ENCODE measurements at places on chromosomes 7 and 10. TPM values are rescaled to one million over a fixed set of nuclear protein-coding genes. Genes with fewer than 3 reads are reported as not detected.

ANKRD30A gene
- not detected for total RNA-seq

FOXP2 gene
- total RNA-seq = 2.4 TPM

HOXA6 gene
- 4.4 TPM for total RNA-seq

TNRC18 gene
- 25.7 TPM for total RNA-seq

ERVW-1 gene
- total RNA-seq = not detected

TMED4 gene
- 108 TPM for total RNA-seq

MYL7 gene
- not detected for total RNA-seq

FAM237B gene
- total RNA-seq = not detected

SEMA3D gene
- total RNA-seq = 12.1 TPM

EIF4EBP2 gene
- total RNA-seq = 20.4 TPM

GLI3 gene
- 5.1 TPM for total RNA-seq

CPA1 gene
- 0.09 TPM for total RNA-seq

PRTFDC1 gene
- 23.3 TPM for total RNA-seq

FRMD4A gene
- total RNA-seq = 10.7 TPM
